Stimulated activated CD8-positive, alpha-beta memory T cell treated with anti-CD3 and anti-CD28 coated beads, Interleukin-2, amount 100 ng/mL, for 48 hours (primary cell): ENCODE measurements at places on chromosomes 12 and 14.
A peak's percentile ranks its signal among the peaks of the same experiment; 100 is the strongest.

GRCh38 chr12:113980537-113981337, 14.6 kb upstream of the RBM19 start:
- DNase-seq, result no peak

DNA sequence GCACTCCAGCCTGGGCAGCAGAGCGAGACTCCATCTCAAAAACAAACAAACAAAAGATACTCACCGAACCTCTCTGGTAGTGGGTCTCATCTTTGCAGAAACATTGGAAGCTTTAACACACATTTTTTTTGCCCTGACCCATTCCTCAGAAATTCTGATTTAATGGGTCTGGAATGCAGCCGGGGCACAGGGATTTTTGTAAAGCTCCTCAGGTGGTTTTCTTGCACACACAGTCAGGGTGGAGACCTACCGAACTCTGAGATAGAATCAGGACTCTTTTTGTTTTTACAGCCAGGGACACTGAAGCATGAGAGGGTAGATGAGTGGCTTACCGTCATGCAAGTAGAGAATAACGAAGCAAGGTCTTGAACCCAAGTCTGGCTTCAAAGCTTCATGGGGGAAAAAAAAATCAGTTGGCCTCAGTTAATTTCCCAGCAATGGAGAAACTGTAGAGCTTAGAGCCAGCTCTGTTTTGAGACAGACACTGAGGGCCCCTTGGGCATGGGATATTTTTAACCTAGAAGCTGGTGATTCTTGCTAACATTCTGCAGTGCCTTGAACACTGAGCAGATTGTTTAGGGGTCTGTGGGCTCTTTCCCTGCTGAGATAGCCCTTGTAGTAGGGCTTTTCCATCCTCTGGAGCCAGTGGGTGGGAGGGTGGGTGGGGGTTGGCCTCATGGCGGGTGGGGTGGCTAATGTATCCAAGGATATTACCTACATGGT, 4.8 kb downstream of the RNU4-2 start:
- DNase-seq, result no peak

GRCh38 chr12:123075646-123076171, 75.2 kb downstream of the PITPNM2 start:
- DNase-seq, result peak; percentile 61

- DNase-seq, result no peak
Measured at GRCh38 chr14:83838226-83838625, 1691.7 kb upstream of the FLRT2 start.

GRCh38 chr12:75208856-75209811, 505 bp downstream of the KCNC2 start:
- DNase-seq, result no peak

DNA sequence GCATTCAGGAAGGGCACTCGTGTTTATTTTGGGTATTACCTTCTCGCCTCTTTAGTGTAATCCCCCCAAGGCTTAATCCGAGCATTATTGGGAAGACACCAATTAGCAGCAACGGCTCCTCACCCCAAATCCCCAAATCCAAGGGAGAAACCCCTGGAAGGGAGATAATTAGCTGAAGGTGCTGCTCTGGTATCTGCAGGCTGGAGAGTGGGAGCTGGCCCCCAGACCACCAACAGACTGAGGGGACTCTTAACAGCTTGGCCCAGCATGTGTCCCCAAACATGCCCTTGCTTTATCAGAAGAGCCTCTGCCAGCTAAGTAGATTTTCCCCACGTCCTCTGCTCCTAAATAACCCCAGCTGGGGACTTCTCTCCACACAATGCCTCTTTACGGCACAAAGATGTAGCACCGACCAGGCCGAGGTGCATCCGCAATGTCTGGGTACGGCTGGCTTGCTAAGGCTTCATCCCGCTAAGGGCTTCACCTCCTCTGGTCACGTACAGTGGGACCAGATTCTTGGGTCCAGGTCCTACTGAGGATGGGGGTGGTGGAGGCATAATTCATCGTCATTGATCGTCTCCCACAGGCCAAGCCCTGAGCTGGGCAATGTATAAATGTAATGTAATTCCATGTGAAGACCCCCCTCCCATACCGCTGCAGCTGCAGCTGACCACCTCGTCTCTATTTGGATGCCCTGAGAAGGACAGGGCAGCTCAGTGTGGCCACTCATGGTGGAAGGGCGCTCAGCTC, 123.7 kb upstream of the GSC start:
- no peak for DNase-seq

DNA sequence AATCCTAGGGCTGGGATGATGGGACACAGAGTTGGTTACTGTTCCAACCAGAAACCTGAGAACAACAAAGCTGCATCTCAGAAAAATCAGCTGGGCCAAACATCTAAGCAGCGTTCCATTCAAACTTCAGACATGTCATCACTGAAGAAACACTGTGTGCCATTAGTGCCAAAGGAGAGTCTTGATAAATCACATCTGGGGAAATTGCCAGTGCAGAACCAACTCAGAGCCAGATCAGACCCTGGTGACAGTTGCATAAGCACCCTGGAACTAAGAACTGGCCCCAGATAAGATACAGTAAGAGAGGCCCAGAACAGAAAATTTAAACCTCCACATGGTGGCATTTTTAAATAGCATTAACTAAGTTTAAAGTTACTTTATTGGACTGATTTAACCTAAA, 482.8 kb downstream of the PRKD1 start:
- DNase-seq, result no peak

DNA sequence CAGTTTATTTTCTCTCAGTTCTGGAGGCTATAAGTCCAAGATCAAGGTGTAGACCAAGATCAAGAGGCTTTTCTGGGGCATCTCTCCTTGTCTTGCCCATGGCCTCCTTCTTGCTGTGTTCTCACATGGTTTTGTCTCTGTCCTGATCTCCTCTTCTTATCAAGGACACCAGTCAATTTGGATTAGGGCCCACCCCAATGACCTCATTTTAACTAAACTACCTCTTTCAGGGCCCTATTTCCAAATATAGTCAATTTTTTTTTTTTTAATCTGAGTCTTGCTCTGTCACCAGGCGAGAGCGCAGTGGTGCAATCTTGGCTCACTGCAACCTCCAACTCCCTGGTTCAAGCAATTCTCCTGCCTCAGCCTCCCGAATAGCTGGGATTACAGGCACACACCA, 50.8 kb downstream of the TSHR start:
- no peak for DNase-seq

GRCh38 chr14:53149668-53150316, 3.3 kb downstream of the DDHD1 start:
- no peak for DNase-seq

DNA sequence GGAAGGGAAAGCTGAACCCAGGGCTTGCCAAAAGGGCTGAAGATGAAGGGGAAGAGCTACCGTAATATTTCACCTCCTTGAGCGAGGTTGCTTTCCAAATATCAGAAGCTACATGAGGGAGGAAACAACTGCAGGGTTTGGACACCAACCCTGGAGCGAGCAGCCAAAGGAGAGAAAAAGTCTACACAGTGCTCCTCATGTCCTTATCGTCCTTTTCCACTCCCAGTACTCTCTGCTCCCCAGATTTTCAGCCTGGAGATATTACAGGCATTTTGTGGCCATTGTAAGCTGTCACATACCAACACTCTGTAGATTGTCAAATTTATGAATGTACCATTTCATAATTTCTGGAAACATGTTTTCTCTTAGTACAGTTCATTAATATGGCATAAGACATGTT, 115.9 kb downstream of the GPHN start:
- no peak for DNase-seq

GRCh38 chr14:64968651-64969050, 3.5 kb downstream of the RAB15 start:
- no peak for DNase-seq
